AG04449 (cell line): ENCODE measurements at places on chromosomes 16 and 17.

DNA sequence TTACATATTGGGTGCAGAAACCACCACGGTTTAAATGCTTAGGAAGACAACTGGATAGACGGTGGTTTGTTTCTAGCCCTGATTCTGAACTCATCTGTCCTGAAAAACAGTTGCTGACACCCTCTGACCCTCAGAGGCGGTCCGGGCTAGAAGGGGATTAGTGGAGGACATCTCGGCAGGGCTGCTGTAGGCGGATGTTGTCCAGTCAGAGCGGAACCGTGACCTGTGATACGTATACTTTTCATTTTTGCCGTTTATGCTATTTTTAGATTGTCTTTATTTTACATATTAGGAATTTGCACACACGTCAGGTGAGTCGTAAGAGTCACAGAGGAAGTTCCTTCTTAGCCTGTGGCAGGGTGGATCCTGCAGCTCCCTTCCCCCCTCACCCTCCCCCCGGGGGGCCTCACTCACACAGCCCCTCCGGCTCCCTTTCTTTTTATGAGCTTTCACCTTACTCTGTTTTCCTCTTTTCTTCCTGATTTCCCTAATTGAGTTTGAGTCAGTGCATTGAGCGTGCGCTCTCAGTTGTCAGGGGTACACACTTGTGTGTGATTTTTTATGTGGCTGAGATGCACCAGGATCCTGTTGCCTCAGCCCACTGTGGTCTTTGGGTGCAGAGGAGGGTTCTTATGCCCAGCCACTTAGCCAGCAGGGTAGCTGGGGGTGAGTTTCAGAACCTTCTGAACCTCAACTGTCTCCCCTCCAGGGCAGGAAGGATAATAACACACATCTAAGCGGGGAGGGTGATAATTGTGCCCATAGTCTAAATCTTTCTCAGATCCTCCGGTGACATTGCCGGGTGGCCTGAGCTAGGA lies 211.1 kb upstream of the CHMP6 start:
- DNase-seq, result no peak

- no peak for DNase-seq
Measured at GRCh38 chr17:35068249-35068648, 4.7 kb upstream of the RFFL start.

DNA sequence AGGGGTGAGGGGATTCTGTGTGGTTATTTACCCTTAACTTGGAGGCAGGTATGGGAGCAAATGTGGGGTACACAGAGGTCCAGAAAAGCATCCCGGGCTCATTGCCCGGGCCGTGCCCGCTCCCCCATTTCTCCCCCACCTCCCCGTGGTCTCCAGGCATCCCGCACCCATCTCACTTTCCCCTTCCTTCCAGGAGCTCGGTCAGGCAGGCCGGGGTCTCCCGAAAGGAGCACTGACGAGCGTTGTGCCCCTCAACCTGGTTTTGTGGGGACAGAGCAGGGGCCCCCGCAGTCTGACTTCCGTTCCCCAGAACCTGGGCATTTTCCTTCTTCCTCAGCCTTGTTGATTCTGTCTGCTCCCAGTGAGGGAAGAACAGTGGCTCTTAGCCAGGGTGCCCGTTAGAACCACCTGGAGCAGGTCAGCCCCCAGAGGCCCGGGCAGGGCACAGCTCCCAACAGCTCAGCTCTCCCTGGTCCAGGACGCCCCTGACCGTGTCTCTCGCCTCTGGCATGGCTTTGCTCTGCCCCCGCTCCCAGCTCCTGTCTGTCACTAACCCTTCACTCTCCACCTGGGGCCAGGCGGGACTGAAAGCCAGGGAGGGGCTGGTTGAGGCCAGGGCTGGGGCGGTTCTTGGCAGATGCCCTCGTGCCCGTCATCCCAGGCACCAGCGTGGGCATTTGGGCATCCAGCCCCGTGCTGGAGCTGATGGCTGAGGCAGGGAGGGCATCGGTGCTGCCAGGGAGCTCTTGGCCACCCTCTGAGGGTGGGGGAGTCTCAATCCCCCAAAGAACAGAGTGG lies 12.5 kb upstream of the NUDT16L1 start:
- DNase-seq, result no peak

- no peak for DNase-seq
Measured at GRCh38 chr17:60846175-60846574, 168.5 kb downstream of the BCAS3 start.

- no peak for DNase-seq
Measured at GRCh38 chr16:50616883-50617645, 64.0 kb downstream of the SNX20 start.
